ENCODE measurements at places on chromosomes 7 and 10.

- peak; percentile 91 for DNase-seq
Observed at GRCh38 chr10:69061305-69062161, 26.4 kb upstream of the SRGN start.

DNA sequence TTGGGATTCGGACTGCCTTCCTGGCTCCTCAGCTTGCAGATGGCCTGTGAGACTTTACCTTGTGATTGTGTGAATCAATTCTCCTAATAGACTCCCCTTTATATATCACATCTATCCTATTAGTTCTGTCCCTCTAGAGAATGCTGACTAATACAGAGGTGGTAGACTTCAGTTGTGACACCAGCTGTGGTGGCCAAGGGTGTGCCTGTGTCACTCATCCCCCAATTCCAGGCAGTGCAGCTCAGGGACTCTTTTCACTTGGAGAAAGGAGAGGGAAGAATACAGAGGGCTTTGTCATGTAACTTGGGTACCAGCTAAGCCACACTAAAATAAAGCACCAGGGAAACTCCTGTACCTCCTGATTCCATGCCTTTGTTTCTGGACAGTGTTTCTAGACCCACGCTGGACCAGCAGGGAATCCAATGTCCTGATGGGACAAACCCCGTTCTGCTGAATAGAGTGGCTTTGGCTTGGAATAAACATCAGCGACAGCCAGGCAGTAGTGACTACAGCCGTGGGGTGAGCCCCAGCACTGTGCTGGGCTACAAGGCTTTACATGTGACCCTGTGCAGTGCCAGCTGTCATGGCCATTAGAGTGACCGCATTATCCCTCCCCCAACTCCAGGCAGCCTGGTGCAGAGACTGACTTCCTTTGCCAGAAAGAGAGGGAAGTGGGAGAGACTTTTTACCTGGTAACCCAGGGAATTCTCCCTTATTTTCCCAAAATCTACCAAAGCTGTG lies 233.6 kb downstream of the ANK3 start:
- no peak for DNase-seq

- no peak for DNase-seq
Observed at GRCh38 chr10:79610601-79611191, at the start of gene SFTPA1. TSS of gene SFTPA1 (plus strand) at chr10:79610939. CDS start at chr10:79611826, 887 bp downstream.

DNA sequence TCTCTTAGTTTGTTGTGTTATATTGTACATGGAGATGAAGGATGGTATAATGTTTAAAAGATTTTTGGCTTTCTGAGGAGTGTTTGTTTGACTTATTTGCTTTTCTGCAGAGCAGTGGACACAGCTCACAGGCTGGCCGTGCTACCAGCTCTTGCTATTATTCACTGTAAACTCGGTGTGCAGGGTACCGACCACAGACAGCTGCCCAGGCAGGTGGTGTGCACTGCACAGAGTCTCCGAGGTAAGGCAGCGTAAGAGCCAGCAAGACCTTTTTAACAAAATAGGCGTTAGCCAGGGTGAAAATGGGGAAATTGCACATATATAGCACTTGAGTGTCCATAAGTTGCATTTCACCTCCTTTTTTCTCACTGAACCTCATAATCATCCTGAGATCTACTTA lies 438.0 kb downstream of the CNTNAP2 start:
- no peak for DNase-seq

- no peak for DNase-seq
Observed at GRCh38 chr10:115082506-115082905, 10.7 kb upstream of the ATRNL1 start.

DNA sequence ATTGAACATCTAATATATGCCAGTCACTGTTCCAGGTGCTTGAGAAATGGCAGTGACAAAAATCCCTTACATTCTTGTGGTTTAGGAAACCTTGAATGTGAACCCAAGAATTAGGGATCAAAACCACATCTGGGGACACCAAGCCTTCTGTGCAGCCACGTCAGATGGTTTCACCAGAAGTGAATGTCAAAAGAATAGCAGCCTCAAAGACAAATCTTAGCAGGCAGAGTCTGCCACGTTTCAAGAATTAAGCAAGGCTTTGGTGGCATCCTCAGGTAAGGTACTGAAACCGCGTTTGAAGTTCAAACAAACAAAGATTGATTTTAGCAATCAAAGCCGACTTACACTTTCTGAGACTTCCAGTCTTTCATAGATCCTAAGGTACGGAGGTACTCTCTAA lies 225.5 kb upstream of the GNAI1 start:
- no peak for DNase-seq

DNA sequence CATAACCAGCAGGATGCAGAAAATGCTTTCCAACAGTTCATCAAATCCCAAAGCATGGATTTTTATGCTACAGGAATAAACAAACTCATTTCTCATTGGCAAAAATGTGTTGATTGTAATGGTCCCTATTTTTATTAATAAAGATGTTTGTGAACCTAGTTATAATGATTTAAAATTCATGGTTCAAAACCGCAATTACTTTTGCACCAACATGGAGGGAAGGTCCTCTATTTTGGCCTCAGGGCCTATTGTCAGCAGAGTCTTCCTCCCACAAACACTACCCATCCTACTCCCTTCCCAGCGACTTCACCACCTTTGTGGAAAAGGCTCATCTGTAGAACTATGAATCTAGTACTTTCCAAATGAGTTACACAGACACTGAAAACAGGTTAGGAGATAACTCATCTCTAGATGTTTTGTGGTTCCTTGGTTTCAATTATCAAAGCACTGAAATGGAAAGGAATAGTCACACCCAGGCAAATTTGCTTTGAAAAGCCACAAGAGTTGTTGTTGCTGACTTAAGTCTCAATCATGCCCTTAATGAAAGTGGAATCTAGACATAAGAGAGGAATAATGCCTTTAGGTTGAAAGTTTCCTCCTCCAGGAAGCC lies 59.4 kb upstream of the FRMD4A start:
- no peak for DNase-seq

DNA sequence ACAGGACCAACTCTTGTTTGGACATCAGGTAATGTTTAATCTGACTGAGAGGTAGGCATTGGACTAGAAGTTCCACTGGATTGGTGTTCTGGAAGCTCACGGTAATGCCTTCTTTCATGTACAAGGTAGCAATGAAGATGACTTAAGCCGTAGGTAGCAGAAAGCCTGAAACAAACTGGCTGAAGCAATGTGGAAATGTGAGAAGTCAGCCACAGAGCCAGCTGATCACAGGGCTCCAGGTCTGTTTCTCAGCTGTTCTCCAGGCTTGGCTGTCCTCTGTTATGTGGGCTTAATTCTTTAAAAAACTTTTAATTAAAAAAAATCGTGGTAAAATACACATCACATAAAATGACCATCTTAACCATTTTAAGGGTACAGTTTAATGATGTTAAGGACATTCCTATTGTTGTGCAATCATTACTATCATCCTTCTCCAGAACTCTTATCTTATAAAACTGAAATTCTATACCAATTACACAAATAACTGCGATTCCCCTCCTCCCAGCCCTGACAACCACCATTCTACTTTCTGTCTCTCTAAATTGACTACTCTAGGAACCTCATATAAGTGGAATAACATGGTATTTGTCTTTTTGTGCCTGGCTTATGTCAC lies 101.4 kb upstream of the ZNF32 start:
- no peak for DNase-seq

GRCh38 chr7:97733276-97734161 lies 1.6 kb downstream of the TAC1 start:
- no peak for DNase-seq

DNA sequence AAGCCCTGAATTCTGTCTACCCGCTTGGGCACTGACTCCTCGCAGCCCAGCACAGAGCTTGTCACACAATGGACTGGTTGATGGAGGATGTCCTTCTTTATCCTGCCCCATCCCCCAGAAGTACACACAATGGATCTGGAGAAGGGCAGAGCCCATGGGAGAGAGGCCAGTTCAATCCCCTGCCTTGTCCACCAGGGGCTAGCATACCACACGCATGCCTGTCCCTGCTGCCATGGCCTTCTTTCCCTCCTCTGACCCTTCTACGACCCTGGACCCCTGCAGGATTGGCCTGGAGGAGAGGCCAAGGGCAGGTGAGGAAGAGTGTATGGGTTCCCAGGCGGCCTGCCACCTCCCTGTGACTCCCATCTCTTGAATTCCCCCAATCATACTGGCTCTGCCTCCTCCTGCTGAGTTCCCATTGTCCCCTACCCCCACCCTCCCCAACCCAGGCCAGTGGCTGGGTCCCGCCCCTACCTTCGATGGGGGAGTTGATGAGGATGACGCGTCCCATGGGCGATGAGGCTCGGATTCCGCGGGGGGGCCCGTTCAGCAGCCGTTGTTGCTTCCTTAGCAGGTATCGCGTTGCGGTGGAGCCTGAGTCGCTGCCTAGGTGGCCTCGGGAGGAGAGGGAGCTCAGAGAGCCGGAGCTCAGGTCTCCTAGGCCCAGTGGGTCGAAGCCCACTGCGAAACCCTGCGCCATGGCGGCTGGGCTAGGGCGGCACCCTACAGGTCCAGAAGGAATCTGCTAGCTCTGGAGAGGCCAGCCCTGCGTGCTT lies 1.2 kb downstream of the PDZD7 start:
- no peak for DNase-seq

- no peak for DNase-seq
Observed at GRCh38 chr10:13439313-13440184, 89.3 kb downstream of the BEND7 start.

GRCh38 chr10:72782649-72783330 lies 90.8 kb downstream of the MCU start:
- no peak for DNase-seq

DNA sequence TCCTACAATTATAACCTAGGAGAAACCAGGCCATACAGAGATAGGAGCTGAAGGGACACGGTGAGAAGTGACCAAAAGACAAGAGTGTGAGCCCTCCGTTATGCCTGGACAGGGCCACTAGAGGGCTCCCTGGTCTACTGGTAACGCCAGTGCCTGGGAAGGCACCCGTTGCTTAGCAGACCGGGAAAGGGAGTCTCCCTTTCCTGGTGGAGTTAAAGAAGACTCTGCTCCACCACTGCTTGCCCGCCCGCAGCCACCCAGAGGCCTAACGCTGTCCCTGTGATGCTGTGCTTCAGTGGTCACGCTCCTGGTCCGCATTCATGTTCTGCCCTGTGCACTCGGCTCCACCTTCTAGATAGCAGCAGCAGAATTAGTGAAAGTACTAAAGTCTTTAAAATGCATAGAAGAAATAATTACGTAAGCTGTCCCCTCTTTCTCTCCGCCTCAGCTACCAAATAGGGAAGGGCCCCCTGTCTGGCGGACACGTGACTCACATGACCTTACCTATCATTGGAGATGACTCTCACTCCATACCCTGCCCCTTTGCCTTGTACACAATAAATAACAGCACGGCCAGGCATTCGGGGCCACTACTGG lies 34.8 kb downstream of the GRID2IP start:
- no peak for DNase-seq

DNA sequence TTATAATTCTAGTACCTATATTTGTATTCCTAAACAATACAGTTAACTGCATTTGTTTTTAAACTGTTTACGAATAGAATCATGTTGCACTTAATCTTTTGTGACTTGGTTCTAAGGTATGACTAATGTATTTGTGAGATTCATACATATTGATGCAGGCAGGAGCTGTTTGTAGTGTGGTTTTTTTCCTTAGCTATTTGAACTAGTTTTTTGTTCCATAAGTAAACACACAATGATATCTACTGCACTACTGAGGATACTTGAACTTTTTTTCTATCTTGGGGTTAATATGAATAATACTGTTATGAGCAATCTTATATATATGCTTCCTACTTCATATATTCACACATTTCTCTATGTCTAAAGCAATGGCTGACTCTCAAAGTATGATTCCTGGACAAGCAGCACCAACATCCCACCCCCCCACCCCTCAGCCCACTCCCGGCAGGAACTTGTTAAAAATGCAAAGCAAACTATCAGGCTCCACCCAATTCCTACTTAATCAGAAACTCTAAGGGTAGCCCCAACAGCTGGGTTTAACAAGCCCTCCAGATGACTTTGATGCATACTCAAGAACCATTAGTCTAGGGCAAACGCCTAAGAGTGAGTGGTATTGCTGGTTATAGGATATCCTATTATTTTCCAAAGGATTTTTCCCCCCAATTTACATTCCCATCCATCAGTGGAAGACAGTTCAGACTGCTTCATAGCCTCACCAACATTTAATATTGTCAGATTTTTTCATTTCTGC lies 25.8 kb downstream of the BRAF start:
- no peak for DNase-seq

DNA sequence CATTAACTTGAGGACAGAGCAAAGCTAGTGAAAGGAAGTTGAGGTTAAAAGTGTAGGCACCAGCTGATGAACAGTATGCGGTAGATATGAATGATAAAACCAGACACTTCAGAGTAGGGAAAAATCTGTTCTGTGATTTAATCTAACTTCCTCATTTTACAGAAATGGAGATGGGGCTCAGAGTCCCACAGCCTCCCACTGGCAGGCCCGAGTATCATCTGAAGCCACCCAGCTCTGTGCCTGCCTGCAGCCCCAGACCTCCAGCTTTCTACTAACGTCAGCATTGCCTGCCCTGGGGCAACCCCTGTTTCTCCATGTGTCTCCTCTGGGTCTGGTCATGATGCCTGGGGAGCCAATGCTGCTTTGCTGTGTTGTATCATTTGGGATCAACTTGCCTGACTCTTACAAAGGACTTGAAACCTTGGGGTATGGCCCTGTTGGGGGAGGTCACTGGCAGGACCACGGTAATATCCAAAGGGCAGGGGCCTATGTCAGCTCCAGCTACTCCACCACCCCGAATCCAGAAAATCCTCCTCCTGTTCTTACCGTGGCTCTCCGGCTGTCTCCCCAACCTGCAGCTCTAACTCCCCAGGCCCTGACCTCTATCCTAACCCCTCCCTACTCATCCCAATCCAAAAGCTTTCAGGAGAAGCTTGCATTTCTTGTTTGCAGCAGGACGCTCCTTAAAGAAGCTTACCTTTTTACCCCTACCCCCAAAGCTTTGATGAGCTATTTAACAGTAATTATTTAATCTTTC lies 56.2 kb upstream of the NPY start:
- DNase-seq: no peak
